ENCODE measurements at places on chromosomes 6 and 20. TPM values are rescaled to one million over a fixed set of nuclear protein-coding genes. Genes with fewer than 3 reads are reported as not detected.

Gene SLC2A10
- total RNA-seq: 26.9 TPM

Gene LY6G6F
- total RNA-seq: not detected

Gene HRH3
- not detected for total RNA-seq

Gene MDFI
- total RNA-seq: 26.7 TPM

Gene SLC12A5
- not detected for total RNA-seq

Gene TTBK1
- total RNA-seq: not detected

Gene SIRPA
- 42.3 TPM for total RNA-seq

Gene MOCS3
- total RNA-seq: 4.9 TPM

Gene LY6G6C
- total RNA-seq: not detected

- peak overlapping the region; percentile 4 for H3K27ac ChIP-seq
- no peaks in the 10 kb centered on the region for H3K27me3 ChIP-seq
- no peak overlapping the region for H3K4me3 ChIP-seq
- no peak for DNase-seq
- peaks cover 3% of the 10 kb centered on the region for H3K36me3 ChIP-seq
Measured at GRCh38 chr20:35010405-35011192, 54.9 kb downstream of the MYH7B start.

- H3K27me3 ChIP-seq: no peaks in the 10 kb centered on the region
- H3K27ac ChIP-seq: no peak overlapping the region
- no peaks in the 10 kb centered on the region for H3K36me3 ChIP-seq
- H3K4me1 ChIP-seq: no peaks in the 10 kb centered on the region
- DNase-seq: no peak
Measured at GRCh38 chr20:13338999-13339411, 117.9 kb downstream of the ISM1 start.

- no peaks in the 10 kb centered on the region for H3K36me3 ChIP-seq
- H3K4me3 ChIP-seq: no peak overlapping the region
- no peaks in the 10 kb centered on the region for H3K27me3 ChIP-seq
- H3K4me1 ChIP-seq: no peaks in the 10 kb centered on the region
Measured at GRCh38 chr6:37362101-37362828, 8.5 kb downstream of the RNF8 start.

DNA sequence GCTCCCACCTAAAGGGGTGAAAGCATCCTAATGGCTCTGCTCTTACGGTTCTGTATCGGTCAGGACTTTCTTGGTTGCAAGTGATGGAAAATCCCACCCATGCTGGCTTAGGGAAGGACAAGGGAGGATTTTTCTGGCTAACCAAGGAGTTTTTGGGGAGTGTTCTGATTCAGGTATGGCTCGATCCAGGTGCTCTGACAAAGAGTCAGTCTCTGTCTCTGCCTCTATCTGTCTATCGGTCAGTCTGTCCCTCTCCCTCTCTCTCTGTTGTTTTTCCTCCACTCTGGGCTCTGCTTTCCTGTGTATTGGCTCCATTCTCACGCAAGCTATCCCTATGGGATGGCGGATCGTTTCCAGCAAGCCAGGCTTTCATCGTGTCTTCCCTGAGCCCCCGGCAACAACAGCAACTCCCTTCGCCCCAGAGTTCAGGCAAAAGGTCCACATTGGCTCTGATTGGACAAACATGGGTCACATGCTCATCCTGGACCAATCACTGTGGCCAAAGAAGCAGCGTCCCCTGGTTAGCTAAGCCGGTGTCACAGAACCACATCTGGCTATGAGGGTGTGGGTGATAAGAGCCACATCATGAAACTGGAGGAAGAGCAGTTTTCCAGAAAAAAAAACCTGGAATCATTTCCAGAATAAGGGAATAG is 160.3 kb downstream of the BMP7 start:
- H3K36me3 ChIP-seq: no peaks in the 10 kb centered on the region
- DNase-seq: no peak
- no peak overlapping the region for H3K27ac ChIP-seq
- H3K4me3 ChIP-seq: no peak overlapping the region
- no peaks in the 10 kb centered on the region for H3K27me3 ChIP-seq

- no peaks in the 10 kb centered on the region for H3K36me3 ChIP-seq
- no peaks in the 10 kb centered on the region for H3K27me3 ChIP-seq
- H3K4me3 ChIP-seq: no peak overlapping the region
- no peak for DNase-seq
- no peaks in the 10 kb centered on the region for H3K4me1 ChIP-seq
Measured at GRCh38 chr6:54102238-54102637, 9.0 kb upstream of the MLIP start.

DNA sequence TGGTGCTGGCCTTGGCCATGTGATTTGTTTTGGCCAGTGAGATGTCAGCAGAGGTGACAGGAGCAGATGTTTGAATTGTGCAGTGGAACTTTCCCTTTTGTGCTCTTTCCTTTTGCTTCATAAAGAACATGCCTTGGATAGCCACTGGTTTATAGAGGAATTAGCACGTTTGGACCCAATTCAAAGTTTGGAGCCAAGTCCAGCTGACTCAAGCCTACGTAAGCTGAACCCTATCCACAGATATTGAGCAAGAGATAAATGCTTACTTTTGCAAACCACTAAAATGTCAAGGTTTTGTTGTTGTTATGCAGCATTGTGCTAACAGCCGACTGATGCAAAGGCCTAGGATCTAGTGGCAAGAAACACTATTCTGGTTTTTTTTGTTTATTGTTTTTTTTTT is 230.9 kb upstream of the CITED2 start:
- no peaks in the 10 kb centered on the region for H3K36me3 ChIP-seq
- no peaks in the 10 kb centered on the region for H3K4me1 ChIP-seq
- H3K4me3 ChIP-seq: no peak overlapping the region

DNA sequence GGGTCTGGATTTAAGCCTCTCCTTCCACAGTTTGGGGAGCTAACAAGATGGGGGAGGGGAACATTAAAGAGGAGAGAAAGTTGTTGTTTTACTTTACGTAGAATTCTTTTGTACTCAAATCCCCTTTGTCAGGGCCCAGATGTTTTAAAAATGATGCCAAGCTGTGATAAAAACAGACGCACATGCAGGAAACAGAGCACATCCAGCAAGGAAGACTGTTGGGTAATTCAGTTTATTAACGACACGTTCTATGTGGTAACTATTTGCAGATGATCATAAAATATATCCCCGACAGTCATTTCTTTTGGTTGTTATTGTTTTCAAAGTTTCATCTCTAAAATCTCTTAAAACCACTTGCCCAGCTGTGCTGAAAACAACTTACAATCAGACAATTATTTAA is 307.0 kb upstream of the PRDM1 start:
- no peaks in the 10 kb centered on the region for H3K4me1 ChIP-seq
- no peak for DNase-seq
- no peaks in the 10 kb centered on the region for H3K36me3 ChIP-seq
- no peak overlapping the region for H3K4me3 ChIP-seq
- H3K27me3 ChIP-seq: no peaks in the 10 kb centered on the region

GRCh38 chr6:164290101-164290500 is 875.6 kb downstream of the QKI start:
- no peak overlapping the region for H3K4me3 ChIP-seq
- H3K36me3 ChIP-seq: no peaks in the 10 kb centered on the region

DNA sequence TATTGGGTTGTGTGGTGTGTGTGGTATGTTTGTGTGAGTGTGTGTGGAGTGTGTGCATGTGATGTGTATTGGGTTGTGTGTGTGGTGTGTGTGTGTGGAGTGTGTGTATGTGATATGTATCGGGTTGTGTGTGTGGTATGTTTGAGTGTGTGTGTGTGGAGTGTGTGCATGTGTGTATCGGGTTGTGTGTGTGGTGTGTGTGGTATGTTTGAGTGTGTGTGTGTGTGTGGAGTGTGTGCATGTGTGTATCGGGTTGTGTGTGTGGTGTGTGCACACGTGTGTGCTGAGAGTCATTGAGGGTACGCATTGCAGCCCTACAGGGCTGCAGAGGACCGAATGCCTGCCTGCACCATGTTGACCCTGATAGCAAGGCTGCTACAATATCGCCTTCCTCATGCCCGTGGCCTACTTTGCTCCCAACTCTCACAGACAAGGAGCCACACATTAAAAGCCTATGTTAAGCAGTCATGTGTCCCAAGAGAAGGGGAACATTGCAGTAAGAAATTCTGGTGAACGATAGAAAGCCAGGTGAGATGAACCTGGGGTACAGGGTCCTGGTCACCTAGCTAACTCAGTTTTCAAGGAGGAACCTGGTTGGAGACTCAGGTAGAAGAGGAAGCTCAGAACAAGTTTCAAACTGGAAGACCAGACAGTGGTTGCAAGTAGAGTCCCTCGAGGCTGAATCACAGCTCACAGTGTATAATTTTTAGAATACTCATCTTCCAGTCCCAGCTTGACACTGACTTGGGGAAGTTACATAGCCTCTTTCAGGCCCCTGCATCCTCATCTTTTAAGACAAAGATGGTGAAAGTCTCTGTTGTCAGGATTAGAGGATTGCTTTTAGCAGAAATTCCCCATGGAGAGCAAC is 45.7 kb upstream of the TMEM170B start:
- H3K4me1 ChIP-seq: peaks cover 9% of the 10 kb centered on the region
- no peak overlapping the region for H3K27ac ChIP-seq
- H3K36me3 ChIP-seq: no peaks in the 10 kb centered on the region
- no peak overlapping the region for H3K4me3 ChIP-seq
- H3K27me3 ChIP-seq: no peaks in the 10 kb centered on the region

DNA sequence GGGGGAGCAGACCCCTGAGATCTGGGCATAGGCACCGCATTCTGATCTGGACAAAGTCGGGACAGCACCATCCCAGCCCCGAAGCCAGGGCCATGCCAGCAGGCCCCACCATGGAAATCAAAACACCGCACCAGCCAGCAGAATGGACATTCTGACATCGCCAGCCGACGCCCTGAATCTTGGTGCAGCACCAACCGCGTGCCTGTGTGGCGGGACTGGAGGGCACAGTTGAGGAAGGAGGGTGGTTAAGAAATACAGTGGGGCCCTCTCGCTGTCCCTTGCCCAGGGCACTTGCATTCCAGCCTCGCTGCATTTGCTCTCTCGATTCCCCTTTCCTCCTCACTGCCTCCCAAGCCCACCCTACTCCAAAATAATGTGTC is 2.0 kb downstream of the NNAT start:
- H3K4me3 ChIP-seq: peak overlapping the region; percentile 23
- no peaks in the 10 kb centered on the region for H3K27me3 ChIP-seq
- H3K27ac ChIP-seq: peak overlapping the region; percentile 25
- H3K36me3 ChIP-seq: no peaks in the 10 kb centered on the region
- DNase-seq: no peak
- H3K4me1 ChIP-seq: peaks cover 12% of the 10 kb centered on the region

GRCh38 chr6:26276841-26277648 is 88.0 kb upstream of the BTN3A2 start:
- H3K27me3 ChIP-seq: no peaks in the 10 kb centered on the region
- H3K36me3 ChIP-seq: no peaks in the 10 kb centered on the region
- H3K27ac ChIP-seq: no peak overlapping the region
- H3K4me3 ChIP-seq: no peak overlapping the region

DNA sequence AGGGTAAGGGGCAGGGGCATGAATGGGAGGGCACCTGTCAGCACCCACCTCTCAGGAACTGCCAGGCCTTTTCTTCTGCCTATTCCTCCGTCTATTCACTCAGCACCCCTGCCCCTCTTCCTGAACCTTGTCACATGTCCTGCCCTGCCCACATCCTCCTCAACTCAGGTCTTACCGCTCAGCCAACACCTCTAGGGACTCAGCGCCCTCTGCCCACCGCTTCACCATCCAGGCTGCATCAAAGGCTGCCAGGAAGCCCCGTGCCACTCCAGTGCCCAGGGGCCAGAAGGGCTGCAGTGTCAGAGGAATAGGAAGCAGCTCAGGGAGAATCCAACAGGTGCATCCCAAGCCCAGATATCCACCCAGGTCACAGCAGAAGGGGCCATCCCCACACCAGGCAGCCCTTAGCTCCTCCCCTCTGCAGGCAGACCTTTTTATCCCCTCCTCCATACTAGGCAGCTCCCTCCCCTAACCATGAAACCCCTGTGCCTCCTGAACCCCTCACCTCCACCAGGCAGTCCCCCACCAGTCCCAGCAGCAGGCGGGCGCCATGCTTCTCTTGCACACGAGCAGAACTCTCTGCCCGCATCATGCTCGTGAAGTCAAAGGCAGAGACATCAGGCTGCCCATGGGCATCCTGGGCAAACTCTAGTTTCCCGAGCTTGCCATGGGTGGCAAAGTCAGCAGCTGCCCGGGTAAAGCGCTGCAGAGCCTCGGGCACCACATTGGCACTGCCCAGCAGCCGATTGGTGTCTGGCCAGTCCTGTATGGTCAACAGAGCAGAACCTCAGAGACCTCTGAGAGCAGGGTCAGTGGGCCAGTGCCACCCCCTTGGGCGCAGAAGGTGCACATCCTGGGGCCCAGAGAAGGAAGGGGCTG is 5.5 kb downstream of the MICAL1 start:
- H3K27me3 ChIP-seq: no peaks in the 10 kb centered on the region
- H3K27ac ChIP-seq: no peak overlapping the region
- no peaks in the 10 kb centered on the region for H3K36me3 ChIP-seq

- no peaks in the 10 kb centered on the region for H3K36me3 ChIP-seq
- no peak for DNase-seq
- H3K27me3 ChIP-seq: no peaks in the 10 kb centered on the region
Measured at GRCh38 chr6:18425218-18425617, 38.1 kb downstream of the RNF144B start.

GRCh38 chr6:20013066-20013861 is 176.1 kb downstream of the ID4 start:
- peak overlapping the region; percentile 23 for H3K4me3 ChIP-seq
- H3K27me3 ChIP-seq: no peaks in the 10 kb centered on the region
- DNase-seq: no peak
- H3K4me1 ChIP-seq: no peaks in the 10 kb centered on the region
- peak overlapping the region; percentile 3 for H3K27ac ChIP-seq

- no peaks in the 10 kb centered on the region for H3K36me3 ChIP-seq
- H3K4me3 ChIP-seq: no peak overlapping the region
- no peak for DNase-seq
- no peak overlapping the region for H3K27ac ChIP-seq
- H3K27me3 ChIP-seq: no peaks in the 10 kb centered on the region
Measured at GRCh38 chr6:105170059-105170458, 9.8 kb downstream of the POPDC3 start.

DNA sequence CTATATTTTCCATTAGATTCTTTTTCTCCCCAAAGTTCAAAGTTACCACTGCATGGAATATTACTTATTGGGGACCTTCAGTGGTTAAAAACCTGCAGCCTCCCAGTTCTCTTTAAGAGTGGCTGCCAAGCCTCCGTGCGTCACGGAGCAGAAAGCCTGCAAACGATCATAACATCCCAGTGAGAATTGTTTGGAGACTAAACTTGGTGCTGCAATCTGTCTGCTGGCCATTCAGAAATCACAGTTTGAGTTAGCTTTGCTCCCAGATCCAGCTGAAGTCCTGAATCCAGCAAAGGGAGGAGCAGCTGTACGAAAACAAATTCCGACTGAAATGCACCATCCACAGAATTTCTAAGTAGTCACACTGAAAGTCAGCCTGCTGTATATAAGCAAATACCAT is 213.5 kb upstream of the PDE10A start:
- no peak for DNase-seq
- H3K4me3 ChIP-seq: no peak overlapping the region
- H3K4me1 ChIP-seq: no peaks in the 10 kb centered on the region
- no peak overlapping the region for H3K27ac ChIP-seq
